Erythroblast (primary cell): ENCODE measurements at places on chromosomes 4 and X.

GRCh38 chr4:24995346-24995919, 35.3 kb downstream of the LGI2 start:
- no peak for DNase-seq

DNA sequence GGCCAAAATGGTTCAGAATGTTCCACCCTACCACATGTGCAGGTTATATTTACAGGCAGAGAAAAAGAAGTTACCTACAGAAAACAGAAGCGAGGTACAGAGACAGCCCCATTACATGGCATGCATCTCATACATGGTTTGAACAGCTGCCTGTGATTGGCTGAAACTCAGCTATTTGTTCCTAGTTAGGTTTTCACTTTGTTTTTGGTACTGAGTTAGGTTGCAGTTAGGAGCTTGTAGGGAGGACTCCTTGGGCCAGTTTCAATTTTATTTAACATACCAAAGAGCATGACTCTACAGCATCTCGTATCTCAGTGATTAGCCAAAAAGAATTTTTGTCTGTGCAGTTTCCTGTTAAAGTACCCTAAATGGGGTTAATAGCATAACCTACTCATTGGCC, 392.0 kb downstream of the MAPK10 start:
- DNase-seq, result no peak

GRCh38 chrX:137563681-137564651, 2.0 kb upstream of the ZIC3 start:
- DNase-seq, result no peak

DNA sequence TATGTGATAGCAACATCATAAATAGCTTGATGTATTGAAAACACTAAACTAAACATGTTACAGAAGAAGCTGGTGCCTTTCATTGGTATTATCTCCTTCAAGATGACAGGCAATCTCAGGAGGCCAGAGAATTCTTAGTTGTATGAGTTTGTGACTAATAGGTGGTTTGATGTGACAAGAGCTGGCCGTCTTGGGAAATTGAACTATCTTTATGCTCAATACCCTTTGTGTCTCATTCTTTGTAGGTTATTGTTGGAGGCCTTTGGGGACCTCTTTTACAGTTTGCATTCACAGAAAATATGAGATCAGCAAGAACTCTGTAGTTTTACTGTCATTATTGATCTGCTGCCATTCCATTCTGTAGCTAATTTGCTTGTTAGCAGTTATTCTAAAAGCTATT, 659.2 kb upstream of the PITX2 start:
- no peak for DNase-seq

GRCh38 chrX:23317799-23318724, 16.6 kb upstream of the PTCHD1 start:
- DNase-seq, result peak; percentile 8

DNA sequence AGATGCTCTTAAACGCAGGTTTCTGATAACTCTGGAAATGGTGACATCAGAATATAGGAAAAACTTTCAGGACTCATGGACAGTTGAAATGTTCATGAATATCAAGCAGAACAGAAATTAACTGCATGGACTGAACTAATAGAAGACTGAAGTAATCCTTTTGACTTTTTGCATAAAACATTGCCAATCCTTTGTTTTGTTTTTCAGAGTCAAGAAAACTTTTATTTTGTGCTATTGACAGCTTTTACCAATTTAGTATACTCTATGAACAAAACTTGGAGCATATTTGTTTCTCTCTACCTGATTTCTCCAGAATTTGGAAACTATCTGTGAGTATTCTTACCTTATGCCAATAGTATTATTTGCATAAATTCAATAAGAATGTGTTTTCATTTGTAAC, 61.2 kb upstream of the HMX1 start:
- DNase-seq, result no peak
